ENCODE measurements at places on chromosomes 7 and 10. TPM values are rescaled to one million over a fixed set of nuclear protein-coding genes. Genes with fewer than 3 reads are reported as not detected.

Gene TAS2R3
- not detected for polyA plus RNA-seq

Gene VIPR2
- polyA plus RNA-seq, result not detected

Gene ZPBP
- polyA plus RNA-seq, result not detected

Gene HOGA1
- polyA plus RNA-seq, result not detected

Gene KIN
- 6.4 TPM for polyA plus RNA-seq

Gene COL26A1
- polyA plus RNA-seq, result not detected

GRCh38 chr10:4652111-4653010 lies 173.6 kb upstream of the AKR1E2 start:
- no peak overlapping the region for H3K27ac ChIP-seq
- DNase-seq, result no peak
- no peaks in the 10 kb centered on the region for H3K4me1 ChIP-seq
- H3K4me3 ChIP-seq, result no peak overlapping the region
- no peaks in the 10 kb centered on the region for H3K36me3 ChIP-seq

- H3K36me3 ChIP-seq, result peaks cover 9% of the 10 kb centered on the region
- H3K4me1 ChIP-seq, result peaks cover 12% of the 10 kb centered on the region
- no peaks in the 10 kb centered on the region for H3K27me3 ChIP-seq
- H3K4me3 ChIP-seq, result no peak overlapping the region
Observed at GRCh38 chr7:116876664-116877442, 14.5 kb downstream of the CAPZA2 start.

DNA sequence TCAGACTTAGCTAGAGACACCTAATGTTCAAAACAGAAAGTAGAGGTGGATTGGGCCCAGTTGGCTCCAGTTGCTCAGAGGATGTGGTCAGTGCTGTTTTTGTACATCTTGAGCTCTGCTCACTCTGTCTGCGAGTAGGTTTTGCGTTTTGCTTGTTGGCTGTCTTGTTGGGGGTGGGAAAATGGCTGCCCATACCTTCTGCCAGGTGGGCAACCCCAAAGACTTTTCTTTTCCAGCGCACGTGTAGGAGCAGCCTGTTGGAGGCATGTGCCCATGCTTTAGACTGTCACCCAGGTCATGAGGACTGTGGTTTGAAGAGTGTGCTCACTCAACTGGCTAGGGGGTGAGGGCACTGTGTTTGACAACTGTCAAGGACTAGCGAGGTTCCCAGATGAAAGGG lies 73.9 kb downstream of the KAT6B start:
- no peak overlapping the region for H3K27ac ChIP-seq
- H3K4me1 ChIP-seq, result peaks cover 68% of the 10 kb centered on the region
- no peaks in the 10 kb centered on the region for H3K27me3 ChIP-seq
- peak overlapping the region; percentile 18 for H3K4me3 ChIP-seq
- no peaks in the 10 kb centered on the region for H3K36me3 ChIP-seq

DNA sequence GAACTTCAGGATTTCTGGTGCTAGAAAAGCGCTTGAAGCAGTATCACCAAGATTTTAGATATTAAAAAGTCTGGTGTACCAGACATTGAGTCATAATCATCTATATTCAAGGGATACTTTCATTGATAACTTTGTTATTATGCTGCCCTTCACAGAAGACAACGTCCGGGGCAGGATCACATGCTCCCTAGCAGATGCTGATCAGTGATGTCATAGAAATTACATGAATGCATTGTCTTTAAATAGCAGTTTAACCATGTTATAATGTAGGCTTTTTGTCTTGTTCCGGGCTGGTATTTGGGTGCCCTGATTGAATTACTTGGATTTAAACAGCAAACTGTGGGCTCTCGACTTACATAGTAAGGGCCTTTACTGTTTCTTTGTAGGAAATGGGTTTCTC lies 54.0 kb downstream of the VWA2 start:
- H3K4me1 ChIP-seq, result no peaks in the 10 kb centered on the region
- no peak for DNase-seq
- H3K27ac ChIP-seq, result no peak overlapping the region
- peaks cover 38% of the 10 kb centered on the region for H3K36me3 ChIP-seq
- no peak overlapping the region for H3K4me3 ChIP-seq

- no peaks in the 10 kb centered on the region for H3K36me3 ChIP-seq
- H3K27me3 ChIP-seq, result peaks cover 6% of the 10 kb centered on the region
- no peak for DNase-seq
- no peaks in the 10 kb centered on the region for H3K4me1 ChIP-seq
Observed at GRCh38 chr7:72465521-72465920, 53.4 kb upstream of the CALN1 start.

Measured in naive B cell (primary cell).